HuH-7 (cell line): ENCODE measurements at places on chromosomes 12 and 14.
A peak's percentile ranks its signal among the peaks of the same experiment; 100 is the strongest.

DNA sequence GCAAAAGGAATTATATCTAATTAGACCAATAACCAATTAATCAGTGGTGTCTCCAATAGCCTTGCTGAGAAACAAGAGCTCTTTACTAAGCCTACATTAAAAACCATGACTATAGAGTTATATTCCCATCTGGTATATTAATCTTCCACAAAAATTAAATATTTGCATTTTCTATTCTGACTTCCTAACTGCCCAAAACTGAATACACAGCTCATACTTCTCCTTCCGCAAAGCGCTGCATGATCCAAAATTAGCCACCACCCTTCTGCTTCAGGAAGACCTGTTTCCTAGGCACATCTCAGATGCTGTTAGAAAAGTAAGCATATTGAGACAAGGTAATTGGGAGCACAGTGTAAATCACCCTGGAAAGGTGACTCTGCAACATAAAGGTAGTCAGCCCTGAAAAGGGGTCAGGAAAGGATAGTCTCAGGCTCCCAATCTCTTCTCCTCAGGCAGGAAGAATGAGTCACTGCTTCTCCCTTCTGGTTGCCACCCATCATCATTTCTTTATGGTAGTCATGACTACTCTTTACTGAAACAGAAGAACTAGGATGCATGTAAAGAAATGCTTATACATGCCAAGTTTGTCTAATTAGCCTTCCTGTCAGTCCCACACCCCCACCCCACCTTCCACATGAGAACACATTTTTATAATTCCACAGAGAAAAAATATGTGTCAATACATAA is 54.3 kb downstream of the PLCZ1 start:
- DNase-seq = no peak

GRCh38 chr14:36317650-36318049 is 2.8 kb downstream of the MBIP start:
- no peak for DNase-seq

DNA sequence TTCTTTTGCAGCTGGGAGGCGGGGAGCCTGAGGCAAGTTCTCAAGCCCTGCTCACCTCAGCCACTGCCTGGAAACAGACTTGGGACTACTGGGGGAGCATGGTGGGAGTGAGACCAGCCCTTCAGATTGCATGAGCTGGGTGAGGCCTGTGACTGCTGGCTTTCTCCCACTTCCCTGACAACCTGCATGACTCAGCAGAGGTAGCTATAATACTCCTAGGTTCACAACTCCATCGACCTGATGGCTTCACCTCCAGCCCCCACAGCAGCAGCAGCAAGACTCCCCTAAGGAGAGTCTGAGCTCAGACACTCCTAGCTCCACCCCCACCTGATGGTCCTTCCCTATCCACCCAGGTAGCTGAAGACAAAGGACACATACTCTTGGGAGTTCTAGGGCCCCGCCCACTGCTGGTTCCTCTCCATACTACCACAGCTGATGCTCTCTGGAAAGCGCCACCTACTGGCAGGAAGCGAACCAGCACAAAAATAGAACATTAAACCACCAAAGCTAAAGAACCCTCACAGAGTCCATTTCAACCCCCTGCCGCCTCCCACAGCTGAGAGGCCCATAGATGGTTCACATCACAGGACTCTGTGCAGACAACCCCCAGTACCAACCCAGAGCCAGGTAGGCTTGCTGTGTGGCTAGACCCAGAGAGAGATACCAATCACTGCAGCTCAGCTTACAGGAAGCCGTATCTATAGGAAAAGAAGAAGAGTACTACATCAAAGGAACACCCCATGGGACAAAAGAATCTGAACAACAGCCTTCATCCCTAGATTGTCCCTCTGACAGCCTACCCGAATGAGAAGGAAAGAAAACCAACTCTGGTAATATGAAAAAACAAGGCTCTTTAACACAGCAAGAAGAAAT is 68.7 kb downstream of the RPAP3 start:
- DNase-seq = no peak

GRCh38 chr14:73397810-73398209 is 60.5 kb downstream of the NUMB start:
- DNase-seq = no peak

DNA sequence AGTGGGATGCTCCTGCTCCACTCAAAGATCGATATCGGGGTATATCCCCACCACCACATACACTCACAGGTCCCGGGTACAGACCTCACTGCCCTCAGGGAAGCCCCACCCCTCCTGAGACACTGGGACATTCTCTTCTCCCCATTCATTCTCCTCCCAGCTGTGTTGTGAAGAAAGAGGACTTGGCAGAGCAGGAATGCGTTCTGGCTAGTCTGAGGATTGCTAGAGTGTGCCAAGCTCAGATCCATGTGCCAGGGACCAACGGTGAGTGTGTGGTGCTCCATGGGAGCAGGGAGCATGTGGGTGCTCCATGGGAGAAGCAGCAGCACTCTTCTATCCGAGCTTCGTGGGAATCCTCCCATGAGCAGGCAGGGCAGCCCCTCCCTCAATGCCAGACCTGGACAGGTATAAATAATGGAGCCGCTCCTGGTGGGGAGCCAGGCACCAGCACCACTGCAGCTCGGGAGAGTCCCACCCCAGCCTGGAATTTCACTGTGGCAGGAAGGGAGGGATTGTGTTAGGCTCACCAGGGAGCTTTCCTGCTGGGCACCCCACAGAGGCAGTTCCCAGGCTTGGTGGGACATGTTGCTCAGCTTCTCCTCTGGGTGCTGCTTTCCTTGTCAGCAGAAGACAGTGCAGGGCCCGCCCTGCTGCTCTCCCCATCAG is 2.3 kb upstream of the KRT5 start:
- no peak for DNase-seq

- no peak for DNase-seq
Observed at GRCh38 chr12:19404242-19404880, 34.9 kb upstream of the AEBP2 start.

DNA sequence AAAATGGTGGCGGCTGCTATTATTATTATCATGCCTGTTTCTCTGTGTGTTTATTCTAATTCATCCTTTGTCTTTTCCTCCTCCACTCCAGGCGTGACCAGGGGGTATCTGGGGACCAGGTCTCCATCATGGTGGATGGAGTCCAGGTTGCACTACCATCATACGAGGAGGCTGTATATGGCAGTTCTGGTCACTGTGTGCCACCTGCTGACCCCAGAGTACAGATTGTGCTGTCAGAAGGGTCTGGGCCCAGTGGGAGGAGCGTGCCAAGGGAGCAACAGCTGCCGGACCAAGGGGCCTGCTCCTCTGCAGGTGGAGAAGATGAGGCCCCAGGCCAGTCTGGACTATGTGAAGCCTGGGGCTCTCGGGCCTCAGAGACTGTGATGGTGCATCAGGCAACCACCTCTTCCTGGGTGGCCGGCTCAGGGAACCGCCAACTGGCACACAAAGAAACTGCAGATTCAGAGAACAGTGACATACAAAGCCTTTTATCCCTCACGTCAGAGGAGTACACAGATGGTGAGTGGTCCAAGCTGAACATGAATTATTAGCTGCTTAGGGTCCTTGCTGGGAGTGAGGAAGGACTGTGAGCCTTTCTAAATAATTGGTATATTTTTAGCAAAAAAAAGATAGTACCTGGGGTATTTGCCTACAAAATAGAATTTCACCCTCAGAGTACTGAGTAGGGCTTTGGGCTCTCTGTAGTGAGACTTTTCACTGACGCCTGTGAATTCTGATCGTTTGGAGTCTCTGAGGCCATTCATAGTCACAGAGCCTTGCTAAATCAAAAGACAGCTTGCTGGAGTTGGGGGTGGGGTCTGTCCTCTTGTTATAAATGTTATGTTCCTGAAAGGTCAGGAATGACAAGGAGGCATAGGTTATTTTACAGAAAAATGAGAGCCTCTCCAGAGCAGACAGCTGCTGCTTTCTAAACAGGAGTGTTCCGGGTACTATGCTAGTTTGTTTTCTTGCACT is 58.1 kb upstream of the SRSF5 start:
- peak; percentile 40 for DNase-seq

DNA sequence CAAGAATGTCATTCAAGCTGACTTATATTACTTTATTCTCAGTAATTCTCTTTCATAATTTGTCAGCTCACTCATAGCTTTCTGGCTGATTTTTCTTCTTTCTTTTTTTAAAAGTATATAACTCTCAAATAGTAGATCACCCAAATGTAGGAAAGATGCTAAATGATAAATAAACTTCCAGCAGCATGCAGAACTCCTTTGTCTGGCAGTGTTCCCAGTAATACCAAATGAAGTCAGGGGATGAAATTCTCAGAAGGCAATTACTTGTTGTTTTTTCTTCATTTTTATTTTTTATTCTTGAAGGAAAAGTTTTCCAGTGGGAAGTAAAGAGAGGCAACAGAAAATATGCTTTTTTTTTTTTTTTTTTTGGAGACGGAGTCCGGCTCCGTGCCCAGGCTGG is 133.3 kb upstream of the SLCO1C1 start:
- DNase-seq = no peak

DNA sequence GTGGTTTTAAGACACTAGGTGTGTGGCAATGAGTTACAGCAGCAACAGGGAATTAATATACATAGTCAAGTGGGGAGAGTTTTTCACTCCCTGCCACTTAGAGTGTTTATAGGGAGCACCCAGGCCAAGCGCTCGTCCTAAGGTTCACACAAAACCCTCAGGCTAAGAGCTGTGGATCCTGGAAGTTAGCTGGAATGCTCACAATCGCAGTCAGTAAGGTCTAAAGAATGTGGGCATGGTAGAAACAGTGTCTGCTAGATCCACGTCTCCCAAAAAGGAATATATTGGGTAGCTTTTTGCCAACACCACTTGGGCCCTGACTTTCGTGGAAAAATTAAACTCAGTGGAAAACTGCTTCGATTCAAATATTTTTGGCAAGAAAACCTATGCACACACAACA is 36.6 kb downstream of the STAB2 start:
- DNase-seq = no peak

- DNase-seq = no peak
Observed at GRCh38 chr14:90850487-90850886, 34.3 kb upstream of the TTC7B start.

DNA sequence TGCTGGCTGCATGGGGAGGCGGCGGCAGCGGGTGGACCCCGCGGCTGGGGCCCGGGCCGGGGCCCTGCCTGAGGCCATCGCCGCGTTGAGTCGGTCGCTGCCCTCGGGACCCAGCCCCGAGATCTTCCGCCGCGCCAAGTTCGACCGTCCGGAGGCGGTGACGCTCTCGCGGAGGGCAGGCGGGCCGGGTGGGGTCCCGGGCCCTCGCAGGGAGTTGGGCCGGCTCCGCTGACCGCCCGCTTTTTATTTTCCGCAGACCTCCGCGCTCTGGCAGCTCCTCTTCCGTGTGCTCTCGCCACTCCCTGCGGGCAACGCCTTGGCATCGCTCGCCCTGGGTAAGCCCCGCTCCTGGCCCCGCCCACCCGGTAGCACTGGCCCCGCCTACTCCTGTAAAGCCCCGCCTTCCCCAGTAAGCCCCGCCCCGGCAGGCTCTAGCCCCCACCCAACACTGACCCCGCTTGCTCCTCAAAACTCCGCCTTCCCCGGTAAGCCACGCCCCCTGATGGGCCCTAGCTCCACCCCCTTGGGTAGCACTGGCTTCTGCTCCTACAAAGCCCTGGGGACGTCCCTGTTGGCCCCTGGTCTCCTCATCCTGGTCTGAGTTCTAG is 424 bp downstream of the TEDC1 start:
- DNase-seq = peak; percentile 82

GRCh38 chr14:66910311-66910840 is 278.9 kb upstream of the GARIN2 start:
- DNase-seq = no peak

GRCh38 chr12:94498073-94498472 is 38.4 kb upstream of the CEP83 start:
- no peak for DNase-seq

GRCh38 chr12:14400599-14400998 is 35.1 kb downstream of the ATF7IP start:
- DNase-seq = no peak

DNA sequence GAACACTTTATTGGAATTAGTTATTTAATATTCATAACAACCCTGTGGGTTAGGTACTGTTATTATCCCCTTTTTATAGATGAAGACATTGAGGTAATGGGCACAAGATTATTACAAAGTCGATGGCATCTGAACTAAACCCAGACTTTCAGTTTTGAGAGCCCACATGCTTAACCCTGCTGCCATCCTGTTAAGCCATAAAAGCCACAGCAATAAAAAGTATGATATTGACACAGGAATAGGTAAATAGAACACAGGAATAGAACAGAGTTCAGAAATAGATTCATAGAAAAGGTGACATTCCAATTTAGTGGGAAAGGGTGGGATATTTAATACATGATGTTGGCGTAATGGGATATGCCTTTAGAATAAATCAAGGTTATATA is 119.8 kb downstream of the SLC38A1 start:
- no peak for DNase-seq

DNA sequence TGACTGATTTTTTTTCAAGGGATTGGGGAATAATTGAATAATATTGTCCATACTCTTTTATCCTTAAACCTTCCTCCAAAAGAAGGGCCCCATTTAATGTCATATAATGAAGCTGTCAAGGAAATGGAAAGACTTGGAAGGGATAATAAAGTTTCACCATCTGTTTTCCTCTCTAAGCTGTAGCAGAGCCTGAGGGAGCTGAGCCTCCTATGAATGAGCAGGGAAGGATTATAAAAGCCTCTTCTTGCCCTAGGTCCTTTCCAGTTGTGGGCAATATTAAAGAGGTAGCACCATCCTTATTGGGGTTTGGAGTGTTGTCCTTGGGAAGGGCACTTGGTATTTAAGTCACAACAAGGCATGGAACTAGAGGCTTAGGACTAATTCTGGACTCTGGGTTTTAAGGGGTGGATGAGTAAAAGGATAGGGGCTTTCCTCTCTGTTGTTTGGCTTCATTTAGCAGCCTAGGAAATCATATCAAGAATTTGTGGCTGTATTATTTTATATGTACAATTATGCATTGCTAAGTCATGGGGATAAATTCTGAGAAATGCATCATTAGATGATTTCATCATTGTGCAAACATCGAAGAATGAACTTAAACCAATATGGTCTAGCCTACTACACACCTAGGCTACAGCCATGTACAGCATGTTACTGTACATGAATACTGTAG is 408.5 kb upstream of the DCN start:
- DNase-seq = no peak

DNA sequence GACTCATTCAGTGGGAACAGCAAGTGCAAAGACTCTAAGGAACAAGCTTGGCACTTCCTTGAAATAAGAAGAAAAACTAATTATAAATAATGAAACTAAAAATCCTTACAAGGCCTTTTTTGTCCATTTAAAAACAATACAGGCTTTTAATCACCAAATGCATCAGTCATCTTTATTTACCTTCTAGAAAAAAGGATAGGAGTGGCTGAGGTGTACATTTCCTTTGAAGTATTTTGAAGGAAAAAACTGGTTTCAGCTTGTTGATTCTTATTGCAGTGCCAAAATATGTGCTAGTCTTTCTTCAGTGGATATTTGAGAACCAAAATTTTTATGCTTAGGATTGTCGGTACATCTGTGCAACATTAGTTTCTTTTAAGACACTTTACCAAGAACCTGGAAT is 29.8 kb downstream of the MED21 start:
- no peak for DNase-seq

- peak; percentile 23 for DNase-seq
Observed at GRCh38 chr14:70804556-70805162, 4.7 kb downstream of the MAP3K9 start.
